Stimulated activated CD4-positive, alpha-beta T cell treated with anti-CD3 and anti-CD28 coated beads, TNF-alpha, amount 100 ng/mL, for 24 hours (primary cell): ENCODE measurements at places on chromosomes 1 and 21.

DNA sequence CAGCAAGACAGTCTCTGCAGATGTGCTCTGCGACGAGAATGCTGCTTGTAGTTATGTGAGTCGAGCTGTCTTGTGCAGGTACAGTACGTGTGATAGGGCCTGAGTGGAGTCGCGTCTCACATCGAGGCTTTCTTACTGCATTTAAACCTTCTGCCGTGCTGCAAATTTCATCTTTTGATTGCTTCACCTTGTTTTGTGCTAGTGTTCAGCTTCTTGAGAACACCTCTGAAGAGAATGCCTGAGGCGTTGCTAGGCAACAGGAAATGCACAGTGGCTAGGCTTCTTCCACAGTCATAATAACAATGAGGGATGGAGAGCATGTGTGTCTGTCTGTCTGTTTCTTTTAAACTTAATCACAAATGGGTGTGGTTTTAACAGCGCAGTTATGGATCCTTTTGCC, 52.9 kb downstream of the MRPS6 start:
- no peak for DNase-seq

GRCh38 chr1:31523769-31524168, 52.5 kb upstream of the TINAGL1 start:
- DNase-seq = no peak

DNA sequence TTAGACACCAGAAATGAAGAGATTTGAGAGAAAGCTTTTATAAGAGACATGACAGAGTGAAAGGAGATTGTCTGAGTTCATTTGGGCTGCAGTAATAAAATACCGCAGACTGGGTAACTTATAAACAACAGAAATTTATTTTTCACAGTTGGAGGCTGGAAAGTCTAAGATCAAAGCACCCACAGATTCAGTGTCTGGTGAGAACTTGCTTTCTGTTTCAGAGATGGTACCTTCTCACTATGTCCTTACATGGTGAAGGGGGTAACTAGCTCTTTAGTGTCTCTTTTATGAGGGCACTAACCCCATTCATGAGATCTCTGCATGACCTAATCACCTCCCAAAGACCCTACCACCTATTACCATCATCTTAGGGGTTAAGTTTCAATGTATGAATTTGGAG, 30.9 kb upstream of the FCRL4 start:
- DNase-seq = no peak

DNA sequence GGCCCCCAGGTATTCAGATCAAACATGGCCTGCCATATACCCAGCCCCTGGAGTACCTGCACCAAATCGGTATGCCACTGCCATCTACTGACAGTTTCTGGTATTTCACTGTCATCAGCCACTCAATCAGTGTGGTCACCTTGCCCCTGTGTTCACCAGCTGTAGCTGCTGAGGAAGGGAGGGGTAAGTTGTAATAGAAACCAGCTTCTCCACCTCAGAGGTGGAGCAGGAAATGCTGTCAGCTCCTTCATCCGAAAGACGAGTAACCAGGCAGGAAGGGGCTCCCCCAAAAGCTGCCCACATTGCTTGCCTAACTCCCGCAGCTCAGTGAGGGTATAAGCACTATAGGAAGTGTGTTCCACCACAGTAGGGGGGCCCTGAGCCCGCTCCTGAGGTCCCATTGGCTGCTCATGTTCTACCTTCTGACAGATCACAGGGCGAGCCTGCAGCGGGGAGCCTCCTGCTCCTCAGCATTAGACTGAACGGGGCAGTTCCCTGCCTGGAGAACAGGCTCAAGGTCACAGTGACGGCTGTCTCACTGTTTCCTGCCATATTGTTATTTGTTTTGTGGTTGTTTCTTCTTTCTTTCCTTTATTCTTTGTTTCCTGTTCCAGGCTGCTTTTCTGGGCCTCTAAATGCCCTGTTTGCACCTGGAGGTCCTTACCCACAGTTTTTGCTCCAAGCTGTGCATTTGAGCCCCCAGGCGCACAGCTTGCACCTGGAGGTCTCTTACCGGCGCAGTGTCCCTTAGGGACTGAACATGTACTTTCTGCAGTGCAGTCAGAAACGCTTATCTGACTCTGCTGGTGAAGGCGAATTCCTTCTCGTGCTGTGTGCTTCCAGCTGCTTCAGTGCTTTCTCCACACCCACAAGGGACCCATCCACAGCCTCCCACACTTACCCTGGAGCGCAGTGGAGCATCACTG, 1638.3 kb downstream of the MRPL39 start:
- DNase-seq = peak; percentile 57

DNA sequence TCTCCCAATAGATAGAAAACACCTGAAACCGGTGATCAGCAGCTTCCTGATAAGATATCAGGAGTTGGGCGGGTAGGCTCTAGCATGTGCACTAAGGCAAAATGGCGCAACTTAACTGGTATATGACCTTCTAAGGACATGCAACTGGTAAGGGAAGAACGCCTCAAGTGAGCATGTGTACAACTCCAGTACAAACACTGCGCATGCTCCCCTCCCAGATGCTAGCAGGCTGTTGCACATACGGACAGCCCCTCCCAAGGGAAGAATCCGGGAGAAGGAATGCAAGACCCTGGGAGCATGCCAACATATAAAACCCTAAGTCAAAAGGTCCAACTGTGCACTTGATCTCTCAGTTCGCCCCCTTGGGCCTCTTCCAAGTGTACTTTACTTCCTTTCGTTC, 110.8 kb downstream of the TSEN15 start:
- DNase-seq = no peak

DNA sequence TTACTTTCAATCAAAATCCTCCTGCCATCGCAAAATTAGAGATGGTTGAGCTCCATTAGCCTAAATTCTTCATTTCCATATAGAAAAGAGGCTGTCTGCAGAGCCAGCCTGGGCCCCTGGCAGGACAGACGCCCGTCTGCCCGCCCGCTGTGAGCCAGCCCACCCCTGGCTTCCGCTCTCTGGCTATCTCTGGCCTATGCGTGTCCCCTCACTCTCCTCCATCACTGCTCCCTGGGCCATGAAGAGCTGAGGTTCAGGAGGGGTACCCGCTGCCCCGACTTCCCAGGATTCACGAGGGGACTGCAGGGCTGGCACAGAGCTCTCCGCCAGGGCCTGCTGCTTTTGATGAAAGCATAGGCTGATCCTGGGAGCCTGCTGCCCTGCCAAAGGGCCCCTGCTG, 117.6 kb downstream of the CASZ1 start:
- no peak for DNase-seq

GRCh38 chr1:207883104-207883651, 27.7 kb downstream of the CD34 start:
- no peak for DNase-seq

DNA sequence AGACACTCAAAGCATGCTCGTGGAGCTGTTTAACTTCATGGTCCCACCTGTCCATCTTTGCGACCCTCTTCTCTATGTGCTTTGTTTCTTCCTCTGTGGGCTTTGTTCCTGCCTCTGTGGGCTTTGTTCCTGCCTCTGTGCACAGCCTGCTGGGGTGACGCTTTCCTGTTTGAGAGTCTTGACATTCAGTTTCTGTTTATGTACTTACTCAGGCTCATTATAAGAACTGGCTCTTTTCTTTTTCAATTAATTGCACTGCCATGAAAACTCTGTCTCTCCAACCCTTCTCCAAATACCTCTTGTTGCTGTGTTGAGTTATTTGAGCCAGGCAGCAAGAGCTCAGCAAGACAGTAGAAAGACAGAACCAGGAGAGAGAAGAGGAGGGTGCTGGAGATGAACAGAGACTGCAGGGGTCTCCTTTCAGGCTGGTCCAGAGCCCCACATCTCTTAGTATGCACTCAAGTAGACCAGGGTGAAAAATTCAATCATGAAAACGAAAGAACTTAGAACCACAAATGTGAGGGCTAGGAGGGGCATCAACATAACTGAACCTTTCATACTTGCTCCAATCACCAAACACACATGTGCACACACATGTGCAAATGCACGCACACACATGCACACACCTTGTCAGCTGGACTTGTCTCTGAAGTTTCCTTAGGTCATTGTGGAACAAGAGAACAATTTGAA, 88.3 kb upstream of the SGIP1 start:
- peak; percentile 48 for DNase-seq

DNA sequence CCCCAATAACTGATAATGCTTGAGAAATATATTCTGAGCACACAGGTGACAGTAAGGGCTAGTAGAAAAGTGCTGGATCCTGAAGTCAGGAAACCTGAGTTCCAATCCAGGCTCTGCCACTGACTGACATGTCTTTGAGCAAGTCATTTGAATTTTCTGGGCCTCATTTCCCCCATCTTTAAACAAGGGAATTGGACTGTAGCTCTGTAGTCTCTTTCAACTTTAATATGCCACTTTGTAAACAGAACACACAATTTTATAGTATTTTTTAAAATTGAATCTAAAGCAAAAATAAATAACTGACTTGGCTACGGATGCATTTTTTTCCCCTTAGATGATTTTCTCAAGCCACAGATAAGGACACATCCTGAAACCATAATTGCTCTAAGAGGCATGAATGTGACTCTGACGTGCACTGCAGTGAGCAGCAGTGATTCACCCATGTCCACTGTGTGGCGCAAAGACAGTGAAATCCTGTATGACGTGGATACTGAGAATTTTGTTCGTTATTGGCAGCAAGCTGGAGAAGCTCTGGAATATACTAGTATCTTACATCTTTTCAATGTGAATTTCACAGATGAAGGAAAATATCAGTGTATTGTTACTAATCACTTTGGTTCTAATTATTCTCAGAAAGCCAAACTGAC, 37.0 kb downstream of the LRIG2 start:
- DNase-seq = no peak

DNA sequence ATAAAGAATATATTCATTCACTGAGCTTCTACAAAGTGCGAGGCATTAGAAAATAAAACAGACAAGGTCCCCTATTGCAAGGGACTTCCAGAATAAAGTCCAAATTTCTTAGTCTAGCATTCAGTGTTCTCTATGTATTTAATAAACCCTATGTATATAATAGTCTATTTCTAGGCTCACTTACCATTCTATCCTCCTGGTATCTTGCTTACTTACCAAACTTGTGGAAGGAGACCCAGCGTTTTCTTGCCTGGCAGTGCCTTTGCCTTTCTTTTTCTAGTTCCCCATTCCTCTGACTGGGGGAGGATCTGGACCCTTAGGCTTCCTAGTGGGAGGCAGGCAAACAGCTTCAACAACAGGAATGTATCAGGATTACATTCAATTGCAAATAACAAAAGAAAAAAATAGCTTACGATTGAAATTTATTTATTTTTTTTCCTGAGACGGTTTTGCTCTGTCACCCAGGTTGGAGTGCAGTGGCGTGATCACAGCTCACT, 690 bp upstream of the RNF19B start:
- DNase-seq = no peak

GRCh38 chr1:23132033-23132432, 36.6 kb downstream of the LUZP1 start:
- DNase-seq = no peak

- no peak for DNase-seq
These were observed 17.6 kb upstream of the DHCR24 start for GRCh38 chr1:54904476-54905048.

DNA sequence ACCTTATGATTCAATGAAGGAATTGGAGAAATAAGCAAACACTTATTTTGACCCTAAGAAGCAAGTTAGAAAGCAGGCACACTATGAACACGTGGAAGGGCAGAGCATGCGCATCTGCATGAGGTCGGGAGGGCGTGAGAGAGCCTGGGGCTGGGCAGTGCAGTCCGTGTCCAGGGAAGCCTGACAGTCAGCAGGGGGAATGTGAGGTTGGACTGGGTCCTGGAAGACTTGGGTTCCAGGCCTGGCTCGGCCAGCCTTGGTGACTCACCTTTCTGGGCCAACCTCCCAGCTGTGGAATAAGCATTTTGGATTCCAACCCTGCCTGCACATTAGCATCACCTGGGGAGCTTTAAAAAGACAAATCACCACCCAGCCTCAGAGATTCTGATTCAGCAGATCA, 26.6 kb upstream of the LMX1A start:
- DNase-seq = no peak

DNA sequence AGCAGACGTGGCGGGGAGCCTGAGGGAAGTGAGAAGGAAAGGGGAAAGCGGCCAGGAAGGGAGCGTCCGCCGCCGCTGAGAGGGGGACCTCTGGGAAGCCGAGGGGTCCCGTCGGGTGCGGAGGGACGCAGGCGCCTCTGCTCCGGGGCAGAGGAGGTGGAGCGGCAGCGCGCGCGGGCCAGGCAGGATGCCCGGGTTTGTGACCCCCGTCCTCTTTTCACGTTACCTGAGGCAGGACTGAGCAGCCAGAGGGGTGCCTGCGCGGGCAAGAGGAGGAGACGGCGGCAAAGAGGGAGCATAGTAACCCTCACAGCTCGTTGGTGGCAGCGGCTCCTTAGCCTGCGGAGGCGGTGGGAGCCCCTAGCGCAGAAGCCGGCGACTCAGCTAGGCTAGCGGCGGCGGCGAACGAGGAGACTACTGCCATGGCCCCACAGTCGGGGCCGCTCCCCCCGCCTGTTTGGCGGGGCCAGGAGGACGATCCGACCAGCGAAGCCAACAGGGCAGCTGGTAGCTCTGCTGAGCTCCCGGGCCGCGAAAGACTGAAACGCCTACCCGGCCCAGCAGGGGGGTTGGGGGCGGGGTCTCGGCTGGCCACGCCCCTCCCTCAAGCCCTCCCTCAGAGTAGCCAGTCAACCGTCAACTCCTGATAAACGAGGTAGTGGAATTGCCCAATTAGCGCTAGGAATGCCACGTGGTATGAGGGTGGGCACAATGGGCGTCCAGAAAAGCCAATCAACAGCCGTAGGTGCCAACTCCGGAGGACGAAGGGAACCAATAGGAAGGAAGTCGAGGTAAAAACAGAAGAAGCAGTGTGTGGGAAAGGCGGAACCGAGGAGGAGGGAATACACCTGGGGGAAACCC, at the start of gene TESK2:
TSS of gene TESK2 (minus strand) at position 538 of the 861 bp plus-strand sequence. CDS start 33,378 bp downstream, outside the sequence.
- peak; percentile 94 for DNase-seq

DNA sequence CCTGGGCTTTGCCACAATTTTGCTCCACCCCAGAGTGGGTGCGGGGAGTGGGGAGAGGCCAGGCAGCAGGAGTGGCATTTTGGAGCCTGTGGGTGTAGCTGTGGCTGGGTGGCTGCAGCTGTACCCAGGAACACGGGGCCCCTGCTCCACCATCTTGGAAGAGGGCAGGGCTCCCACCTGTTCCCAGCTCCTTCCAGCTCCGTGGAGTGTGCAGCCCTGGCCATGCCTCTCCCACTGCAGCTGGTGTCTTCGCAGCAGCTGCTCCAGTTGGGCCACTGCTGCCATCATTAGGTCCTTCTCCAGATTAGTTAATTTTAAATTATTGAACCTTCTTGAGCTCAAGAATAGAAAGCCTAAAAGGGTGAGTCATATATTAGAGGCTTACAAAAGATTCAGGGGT, 17.6 kb downstream of the FAM20B start:
- no peak for DNase-seq

GRCh38 chr1:172003766-172004530, 162.7 kb downstream of the DNM3 start:
- DNase-seq = no peak

GRCh38 chr21:30996728-30997127, 41.5 kb downstream of the KRTAP19-8 start:
- DNase-seq = no peak

- no peak for DNase-seq
These were observed 112.5 kb downstream of the RRAGC start for GRCh38 chr1:38746941-38747600.

- DNase-seq = no peak
These were observed 19.1 kb upstream of the SPAG17 start for GRCh38 chr1:118204105-118204504.

GRCh38 chr1:51686450-51686849, 69.6 kb downstream of the OSBPL9 start:
- DNase-seq = no peak
